Heart left ventricle (tissue), 16 donors: ENCODE measurements at places on chromosomes 6 and 20.

DNA sequence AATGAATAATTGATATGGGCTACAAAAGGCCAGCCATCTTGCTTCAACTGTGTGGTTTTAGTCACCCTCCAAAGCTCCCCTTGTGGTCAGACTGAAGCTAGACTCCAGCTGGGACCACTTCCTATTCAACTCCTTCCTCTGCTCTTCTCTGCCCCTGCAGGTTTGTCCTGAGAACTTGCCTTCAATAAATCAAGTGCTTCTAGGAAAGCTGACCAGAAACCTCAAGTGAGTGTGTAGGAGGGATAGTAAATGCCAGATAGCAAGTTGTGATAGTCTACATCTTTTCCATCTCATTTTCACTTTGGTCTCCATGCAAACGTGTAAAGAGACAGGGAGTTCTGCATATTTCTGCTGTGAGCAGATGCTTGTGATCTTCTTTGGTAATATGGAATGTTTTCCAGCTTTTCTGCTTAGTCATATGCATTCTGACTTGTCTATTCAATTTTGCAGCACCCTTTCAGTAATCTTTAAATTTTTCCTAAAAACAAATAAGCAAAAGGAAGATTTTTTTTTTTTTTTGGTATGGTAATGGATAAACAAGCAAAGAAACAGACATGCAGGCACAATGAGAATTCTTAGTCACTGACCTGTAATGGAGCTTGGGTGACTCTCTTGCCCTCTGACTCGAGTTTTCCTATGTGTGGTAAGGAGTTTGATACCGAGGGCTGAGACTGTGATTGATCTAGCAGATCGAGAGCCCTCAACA lies 201.3 kb upstream of the BTBD3 start:
- DNase-seq = no peak

GRCh38 chr20:44784688-44785087 lies 25.7 kb downstream of the RIMS4 start:
- DNase-seq = no peak

DNA sequence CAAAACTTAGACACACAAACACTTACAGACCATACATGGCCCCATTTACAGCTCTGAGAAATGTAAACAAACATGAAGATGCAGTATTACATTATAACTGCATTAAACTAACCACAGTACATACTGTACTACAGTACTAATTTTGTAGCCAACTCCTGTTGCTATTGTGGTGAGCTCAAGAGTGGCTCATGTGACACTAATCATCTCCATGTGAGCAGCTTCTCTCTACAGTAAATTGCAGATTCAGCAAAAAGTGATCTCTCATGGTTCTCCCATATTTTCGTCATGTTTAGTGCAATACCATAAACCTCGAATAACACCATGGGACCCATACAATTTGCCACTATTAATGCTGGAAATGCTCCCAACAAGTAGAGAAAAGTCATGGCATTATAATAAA lies 860.4 kb downstream of the EPHA7 start:
- no peak for DNase-seq

DNA sequence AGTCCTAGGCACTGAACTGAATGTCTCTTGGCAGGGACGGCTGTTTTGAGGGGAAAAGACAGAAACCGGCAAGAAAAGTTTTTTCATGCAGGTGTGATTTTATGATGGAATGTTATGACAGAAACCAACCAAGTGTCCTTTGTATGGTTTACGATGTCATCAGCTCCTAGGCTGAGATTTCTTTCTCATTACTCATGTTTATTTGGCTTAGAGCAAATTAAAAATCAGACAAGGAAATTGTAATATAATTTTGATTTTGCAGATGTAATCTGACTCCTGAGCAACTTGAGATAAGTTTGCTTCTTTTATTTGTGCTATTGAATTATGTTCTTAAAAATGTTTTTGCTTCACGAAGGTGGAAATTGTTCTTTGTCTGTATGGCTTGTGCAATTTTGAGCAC lies 58.8 kb upstream of the MAP3K7 start:
- no peak for DNase-seq

DNA sequence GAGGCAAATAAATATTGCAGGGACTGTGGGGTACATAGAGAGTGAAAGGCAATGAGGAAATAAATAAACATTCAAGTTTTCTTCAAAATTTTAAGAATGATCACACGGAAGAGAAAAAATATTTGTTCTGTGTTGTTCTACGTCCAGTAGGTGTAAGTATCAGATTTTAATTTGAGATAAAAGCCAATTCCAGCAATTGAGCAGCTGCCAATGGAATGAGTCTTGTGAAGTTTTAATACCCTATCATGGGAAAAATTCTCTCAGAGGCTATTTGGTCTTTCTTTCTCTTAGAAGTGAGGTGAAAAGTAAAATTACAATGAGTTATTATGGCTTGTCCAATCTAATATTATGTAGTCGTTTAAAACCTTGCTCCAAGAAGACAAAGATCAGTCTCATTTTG lies 195.7 kb upstream of the CITED2 start:
- DNase-seq = no peak

DNA sequence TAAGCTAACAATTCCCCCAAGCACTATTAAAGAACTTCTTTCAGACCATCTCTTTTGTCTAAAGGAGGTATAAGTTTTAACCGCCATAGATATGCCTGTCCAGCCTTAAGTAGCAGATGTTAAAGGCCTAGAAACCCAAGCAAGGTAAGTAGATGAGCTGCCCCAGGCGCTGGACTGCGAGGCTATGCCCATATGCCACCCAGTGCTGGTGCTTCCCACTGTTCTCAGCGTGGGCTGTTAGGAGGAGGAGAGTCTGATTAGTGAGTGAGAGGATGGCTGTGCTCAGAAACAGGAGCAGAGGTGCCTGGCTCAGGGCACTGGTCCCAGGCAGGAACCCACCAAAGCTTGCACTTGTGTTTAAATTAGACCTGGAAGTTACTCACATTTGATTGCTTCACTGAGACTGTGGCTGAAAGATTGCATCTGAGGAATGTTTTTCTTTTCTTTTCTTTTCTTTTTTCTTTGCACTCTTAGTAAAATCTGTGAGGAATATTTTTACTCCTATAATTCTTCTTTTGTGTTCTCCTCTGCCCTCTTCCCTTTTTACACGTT lies 32.2 kb downstream of the PRPH2 start:
- DNase-seq = no peak

DNA sequence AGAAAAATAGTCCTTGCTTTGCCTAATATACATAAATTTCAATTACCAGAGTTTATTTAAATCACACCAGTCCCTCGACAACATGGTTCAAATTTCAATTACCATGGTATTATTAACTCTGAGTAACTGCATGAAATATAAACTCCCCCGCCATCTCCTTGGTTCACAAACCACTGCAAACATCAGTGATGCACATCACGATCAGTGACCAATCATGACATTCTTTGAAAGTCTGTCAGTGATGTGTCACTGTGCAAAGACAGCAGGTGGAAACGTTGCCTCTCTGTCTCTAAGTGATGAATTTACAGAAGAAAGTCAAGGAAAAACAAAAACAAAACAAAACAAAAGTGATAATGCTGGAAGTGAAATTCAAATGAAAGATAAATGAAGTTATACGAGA lies 86.7 kb downstream of the TASP1 start:
- DNase-seq = no peak

GRCh38 chr20:63744574-63745423 lies 5.2 kb downstream of the SLC2A4RG start:
- no peak for DNase-seq
